ENCODE measurements at places on chromosomes 3 and 15.

GRCh38 chr3:45597581-45597980 is 3.0 kb downstream of the LIMD1 start:
- no peak for DNase-seq

- DNase-seq = no peak
Measured at GRCh38 chr3:151404316-151404715, 19.8 kb upstream of the P2RY12 start.

DNA sequence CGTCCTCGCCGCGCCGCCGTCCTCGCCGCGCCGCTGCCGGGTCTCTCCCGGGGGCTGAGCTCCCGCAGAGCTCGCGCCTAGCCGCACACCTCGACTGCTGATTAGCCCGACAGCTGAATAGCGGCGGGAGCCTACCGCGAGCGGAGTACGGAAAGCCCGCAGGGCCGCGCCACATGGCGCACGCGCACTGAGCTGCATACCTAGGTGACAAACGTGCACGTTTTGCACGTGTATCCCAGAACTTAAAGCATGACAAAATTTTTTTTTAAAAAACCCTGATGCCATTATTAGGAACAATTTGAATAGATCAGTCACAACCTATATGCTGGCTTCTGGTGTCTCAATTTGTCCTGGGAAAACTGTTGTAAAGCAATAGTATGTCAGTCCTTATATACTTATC is at the start of gene GOLGA8A:
TSS of gene GOLGA8A (minus strand) at position 122 of the 400 bp plus-strand sequence. CDS start 48,117 bp downstream, outside the sequence.
- peak; percentile 73 for DNase-seq

DNA sequence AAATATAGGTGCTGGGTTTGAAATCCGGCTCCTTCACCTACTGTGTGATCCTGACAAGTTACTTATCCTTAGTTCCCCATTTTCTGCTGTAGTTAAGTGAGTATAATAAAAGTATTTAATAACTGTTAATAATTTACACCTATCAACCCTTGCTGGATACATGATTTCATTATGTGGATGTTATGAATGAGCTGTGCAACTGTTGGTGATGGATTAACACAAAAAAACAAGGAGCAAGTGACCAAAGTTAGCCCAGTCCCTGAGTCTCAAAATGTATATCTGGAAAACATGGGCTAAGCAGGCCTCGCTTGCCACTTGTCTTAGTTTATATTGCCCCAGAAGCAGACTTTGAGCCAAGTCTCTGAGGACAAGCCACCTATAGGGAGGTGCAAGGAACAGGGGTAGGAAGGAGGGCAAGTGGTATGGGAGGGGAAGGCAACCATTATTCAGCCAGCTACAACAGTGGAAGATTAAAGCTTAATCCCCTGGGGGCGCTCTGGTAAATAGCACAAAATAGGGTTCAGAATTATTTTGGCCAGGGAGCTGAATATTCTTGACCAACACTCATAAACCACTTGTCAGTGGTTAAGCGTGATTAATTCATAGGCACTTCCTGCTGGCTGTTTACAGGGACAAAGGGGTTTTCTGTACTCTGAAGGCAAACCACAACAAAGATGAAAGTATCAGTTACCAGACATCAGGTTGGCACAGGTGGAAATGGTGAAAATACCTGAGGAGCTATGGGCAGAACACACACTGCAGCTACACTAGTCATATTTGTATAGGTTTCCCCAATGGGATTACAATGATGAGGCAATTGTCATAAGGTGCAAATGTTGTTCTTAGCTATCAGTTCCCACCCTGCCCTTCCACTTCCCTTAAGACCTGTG is 76.2 kb downstream of the TRIM42 start:
- DNase-seq = no peak

DNA sequence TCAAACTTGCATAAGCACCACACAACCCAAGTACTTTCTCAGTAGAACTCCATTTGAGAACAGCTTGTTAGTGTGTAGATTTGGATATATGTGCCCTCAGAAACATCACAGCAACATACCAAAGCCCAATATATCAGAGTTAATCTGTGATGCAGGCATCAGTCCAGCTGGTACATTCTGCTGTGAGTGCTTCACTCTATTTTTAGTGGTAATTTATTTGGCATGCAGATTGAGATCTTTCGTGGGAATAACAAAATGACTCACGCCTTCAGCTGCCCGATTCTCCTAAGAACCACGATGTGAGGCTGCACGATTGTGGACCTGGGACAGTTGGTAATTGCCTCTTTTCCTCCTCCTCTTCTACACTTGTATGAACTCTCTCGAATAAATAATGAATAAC is 730.7 kb downstream of the SQOR start:
- DNase-seq = no peak

DNA sequence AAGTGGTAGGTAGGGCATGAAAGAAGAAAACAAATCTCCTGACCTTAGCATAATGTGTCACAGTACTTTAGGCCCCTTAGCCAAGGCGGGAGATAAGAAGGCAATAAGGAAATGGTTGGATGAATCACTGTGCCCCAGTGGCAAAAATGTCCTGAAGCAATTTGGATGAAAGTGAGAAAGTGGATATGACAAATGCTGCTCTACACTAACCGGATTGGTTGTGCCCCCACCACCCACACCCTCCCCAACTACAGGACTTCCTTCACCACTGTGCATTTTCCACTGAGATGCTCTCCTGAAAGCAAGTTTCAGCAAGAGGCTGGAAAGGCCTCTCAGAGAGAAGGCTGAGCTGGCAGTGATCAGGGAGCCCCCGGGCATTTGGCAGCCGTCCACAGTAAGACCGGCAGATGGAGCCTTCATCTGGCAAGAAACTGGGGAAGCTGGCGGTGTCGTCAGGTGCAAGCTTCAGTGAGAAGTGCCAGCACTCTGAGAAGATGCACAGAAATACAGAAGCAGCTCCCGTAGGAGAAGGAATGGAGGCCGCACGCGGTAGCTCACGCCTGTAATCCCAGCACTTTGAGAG is 63.8 kb downstream of the ATP1B3 start:
- peak; percentile 52 for DNase-seq

DNA sequence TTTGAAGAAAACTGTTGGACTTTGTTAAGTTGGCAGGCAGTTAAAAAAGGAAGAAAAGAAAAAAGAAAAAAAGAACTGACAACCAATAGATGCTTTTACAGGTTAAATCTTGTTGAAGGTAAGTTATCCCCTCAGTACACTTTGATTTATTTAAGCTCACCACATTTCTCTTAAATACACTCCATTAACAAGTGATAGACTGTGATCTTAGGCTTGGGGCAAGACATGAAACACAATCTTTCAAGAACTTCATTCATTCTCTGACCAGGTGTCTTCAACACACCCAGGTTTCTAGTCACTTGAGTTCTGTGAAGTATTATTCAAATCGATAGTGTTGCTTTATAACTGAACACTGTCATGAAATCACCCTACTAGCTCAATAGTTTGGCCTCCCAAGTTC is 751.9 kb downstream of the ROBO1 start:
- no peak for DNase-seq

GRCh38 chr3:4731543-4732111 is 238.5 kb downstream of the ITPR1 start:
- no peak for DNase-seq

DNA sequence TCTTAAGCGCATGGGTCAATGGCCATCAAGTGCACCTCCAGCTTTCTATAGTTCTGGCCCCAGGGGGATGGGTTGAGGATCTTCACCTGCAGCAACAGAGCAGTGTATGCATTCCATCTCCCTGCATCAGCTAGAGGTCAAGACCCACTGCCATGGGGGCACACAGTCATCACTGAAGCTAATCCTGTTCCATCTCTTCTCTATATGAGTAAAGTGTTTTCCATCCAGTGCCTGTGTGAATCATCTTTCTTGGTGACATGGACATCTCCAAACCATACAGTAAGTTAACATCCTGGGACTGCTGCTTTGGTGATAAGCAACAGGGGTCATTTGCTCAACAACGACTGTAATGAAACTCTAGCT is 4.4 kb upstream of the ENTPD3 start:
- no peak for DNase-seq

DNA sequence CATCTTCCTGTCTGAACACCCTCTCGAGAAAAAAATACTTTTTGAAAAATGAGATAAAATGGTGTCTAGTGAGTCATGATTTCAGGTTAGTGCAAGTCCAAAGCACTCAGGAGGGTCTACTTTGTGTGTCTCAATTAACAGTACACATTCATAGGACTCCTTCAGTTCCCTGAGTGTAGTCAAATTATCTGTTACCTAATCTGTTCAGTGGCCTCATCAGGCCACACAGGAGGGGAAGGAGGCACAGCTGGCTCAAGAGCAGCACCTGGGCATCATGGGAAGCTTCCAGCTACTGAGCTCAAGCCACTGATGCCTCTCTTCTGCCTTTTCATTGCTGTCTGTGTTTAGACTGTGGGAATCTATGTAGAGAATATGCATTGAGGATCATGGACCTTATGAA is 341.4 kb upstream of the SGO1 start:
- no peak for DNase-seq

- no peak for DNase-seq
Measured at GRCh38 chr3:22920006-22920405, 283.1 kb upstream of the UBE2E2 start.

- DNase-seq = no peak
Measured at GRCh38 chr15:29682781-29683180, 139.5 kb downstream of the TJP1 start.

GRCh38 chr3:131735544-131735943 is 232.8 kb upstream of the MRPL3 start:
- no peak for DNase-seq

DNA sequence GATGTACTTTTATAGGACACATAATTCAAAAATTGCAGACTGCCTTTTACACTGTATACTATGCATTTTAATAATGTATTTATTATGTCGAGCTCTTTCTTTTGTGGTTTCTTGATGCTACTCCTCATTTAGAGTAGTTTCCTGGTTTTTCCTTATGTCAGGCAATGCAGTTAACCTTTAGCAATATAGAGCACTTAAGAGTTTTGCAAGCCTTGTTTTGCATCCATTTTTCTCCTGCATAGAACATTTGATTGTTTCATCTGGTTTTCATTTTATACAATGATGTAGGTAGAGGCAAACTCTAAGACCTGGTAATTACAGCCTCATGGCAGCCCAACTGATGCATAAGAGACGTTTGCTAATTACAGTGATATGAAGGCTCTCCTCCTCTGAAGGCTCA is 86.3 kb downstream of the PDZRN3 start:
- DNase-seq = no peak

DNA sequence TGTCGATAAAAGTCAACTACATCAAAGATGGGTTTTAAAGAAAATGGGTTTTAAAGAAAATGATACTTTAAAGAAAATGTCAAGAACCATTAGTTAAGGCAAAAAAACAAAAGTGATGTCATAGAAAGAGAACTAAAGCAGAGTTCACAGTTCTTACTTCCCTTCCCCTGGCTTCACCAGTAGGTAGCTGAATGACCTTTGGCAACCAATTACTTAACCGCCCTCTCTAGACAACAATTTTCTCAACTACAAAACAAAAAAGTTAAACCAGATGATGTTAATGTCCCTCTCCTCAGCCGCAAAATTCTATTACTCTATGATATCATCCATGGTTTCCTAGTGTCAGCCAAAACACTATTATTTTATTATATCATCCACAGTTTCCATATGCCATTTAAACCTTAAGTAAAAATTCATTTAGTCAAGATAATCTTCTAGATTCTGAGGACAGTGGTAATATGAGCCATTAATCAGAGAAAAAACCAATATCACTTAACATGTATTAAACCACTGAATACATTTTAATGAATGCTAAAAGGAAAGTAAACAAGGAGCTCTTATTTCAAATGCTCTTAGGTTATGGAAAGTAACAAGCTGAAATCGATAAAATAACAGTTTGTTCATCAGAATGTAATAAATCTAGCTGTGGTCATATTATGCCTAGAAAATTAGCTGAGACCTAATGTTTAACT is 13.1 kb downstream of the RYK start:
- no peak for DNase-seq

DNA sequence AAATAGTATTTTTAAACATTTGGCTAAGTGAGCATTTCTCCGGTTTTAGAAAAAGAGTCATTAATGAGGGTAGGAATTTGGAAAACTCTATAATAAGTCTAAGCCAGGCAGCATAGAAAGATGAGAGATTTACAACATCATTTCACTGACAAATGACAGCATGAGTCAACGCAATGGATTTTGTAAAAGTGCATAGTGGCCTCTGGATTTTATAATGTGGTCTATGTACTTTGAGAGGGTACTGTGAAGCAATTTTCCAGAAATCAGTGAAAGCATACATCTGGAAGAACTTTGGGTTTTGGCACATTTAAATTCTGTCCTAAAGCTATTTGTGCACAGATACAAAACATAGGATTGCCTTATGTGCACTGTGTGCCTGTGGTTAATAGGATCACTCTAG is 130.8 kb upstream of the CCNL1 start:
- DNase-seq = no peak

DNA sequence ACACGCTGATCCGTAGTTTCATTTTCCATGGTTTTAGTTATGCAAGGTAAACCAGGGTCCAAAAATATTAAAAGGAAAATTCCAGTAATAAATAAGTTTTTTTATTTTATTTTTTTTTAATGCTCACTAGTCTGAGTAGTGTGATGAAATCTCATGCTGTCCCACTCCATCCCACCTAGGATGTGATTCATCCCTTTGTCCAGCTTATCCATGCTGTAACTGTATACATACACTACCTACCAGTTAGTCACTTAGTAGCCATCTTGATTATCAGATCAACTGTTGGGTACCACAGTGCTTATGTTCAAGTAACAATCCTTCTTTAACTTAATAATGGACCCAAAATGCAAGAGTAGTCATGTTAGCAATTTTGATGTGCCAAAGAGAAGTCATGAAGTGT is 75.2 kb downstream of the ESYT3 start:
- DNase-seq = no peak

- no peak for DNase-seq
Measured at GRCh38 chr3:174857301-174857700, 1.8 kb upstream of the NAALADL2 start.

DNA sequence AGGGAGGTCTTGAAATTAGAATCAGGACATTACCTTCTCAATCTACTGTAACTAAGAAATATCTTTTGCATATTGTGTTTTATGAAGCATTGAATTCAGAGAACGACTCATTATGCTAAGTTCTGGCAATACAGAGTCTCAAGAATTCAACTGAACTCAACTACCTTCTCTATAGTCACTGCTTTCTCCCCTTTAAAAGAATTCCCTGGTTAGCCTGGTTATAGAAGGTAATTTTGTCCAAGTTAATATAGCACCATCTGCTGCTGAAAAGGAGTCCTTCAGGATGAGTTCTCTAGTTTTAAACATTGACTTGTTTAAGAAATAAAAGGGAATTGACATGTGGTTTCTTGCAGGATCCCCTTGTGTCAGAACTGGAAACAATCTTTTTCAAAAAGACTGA is 60.2 kb downstream of the IL16 start:
- DNase-seq = no peak

- no peak for DNase-seq
Measured at GRCh38 chr3:98768961-98769360, 5.8 kb downstream of the ST3GAL6 start.

DNA sequence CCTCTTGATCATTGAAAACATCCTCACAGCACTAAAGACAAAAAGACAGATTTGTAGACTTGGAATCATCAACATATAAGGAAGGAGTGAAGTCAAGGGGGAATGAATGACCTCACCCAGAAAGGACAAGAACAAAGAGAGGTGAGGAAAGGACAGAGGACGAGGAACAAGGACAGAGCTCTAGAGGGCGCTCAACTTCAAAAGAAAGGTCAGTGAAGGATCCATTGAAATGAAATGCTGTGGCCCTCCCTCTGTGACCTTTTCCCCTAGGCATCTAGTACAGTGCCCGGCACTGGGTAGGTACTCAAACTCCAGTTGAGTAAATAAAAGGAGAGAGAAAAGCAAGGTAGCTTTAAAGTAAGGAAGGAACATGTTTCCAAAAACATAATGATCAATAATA is 2.6 kb downstream of the ATP8B4 start:
- peak; percentile 90 for DNase-seq

Measured in HL-60 (cell line).